ENCODE measurements at places on chromosomes 7 and 10. TPM values are rescaled to one million over a fixed set of nuclear protein-coding genes. Genes with fewer than 3 reads are reported as not detected.

GRCh38 chr7:141208539-141208938, 134.7 kb downstream of the TMEM178B start:
- DNase-seq: no peak

HKDC1 gene
- total RNA-seq: not detected

IMPDH1 gene
- total RNA-seq: 97.9 TPM

ZP3 gene
- total RNA-seq: 0.32 TPM

TFEC gene
- total RNA-seq: 7.9 TPM
